Fibroblast of lung (primary cell): ENCODE measurements at places on chromosomes 6 and 20. TPM values are rescaled to one million over a fixed set of nuclear protein-coding genes. Genes with fewer than 3 reads are reported as not detected.

Gene KIFC1
- 0.51 and 5.3 TPM in 2 replicates for total RNA-seq

Gene ADGRB3
- 0.33 and 0.77 TPM in 2 replicates for total RNA-seq

Gene DOK5
- total RNA-seq = 16.9 and 19.2 TPM in 2 replicates

Gene MKKS
- 5.9 and 6.4 TPM in 2 replicates for total RNA-seq

DNA sequence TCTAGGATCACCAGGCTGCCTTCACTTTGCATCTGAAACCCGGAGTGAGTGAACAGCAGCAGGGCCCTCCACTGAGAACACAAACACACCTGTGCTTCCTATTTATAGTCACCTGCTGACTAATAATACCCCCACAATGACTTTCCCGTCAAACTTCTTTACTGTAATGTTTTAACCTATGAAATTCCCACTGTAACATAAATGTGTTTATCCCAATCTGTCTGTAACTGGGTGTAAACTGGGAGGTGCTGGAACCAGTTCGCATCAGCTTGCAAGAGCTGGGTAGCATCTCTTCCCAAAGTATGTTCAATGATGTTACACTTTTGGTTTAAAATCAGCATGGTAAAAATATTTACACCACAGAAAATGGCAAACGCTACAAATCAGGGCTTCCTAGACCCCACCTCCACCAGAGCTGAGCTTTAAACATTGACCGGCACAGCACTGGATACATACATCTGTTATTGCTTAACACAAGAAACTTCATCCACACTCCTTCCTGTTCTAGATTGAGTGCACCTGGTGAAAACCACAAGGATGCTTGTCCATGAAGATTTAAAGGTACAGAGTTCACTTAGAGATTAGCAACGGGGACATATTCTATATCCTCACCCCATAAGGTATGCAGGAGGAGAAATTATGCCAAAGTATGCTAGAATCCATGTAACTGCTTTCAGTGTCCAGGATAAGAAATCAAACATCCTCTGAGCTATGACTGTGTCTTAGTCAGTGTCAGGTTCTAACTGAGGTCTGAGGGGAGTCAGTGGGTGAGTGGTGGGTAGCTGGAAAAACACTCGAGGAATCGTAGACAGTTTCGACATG, 79.0 kb downstream of the ALDH8A1 start:
- DNase-seq = peak; percentile 51

DNA sequence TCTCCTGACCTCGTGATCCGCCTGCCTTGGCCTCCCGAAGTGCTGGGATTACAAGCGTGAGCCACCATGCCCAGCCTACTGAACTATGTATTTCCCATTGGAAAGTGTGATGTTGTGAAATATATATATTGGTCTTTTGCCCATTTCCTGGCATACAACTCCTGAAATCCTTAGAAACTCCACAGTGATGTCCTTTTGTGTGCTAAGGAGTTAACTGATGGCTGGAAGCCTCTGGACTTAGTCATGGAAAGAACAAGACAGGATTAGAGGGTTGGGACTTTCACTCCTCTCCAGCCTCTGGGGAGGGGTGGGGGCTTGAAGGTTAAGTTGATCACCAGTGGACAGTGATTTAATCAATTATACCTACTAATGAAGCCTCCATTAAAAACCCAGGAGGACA, 7.1 kb downstream of the PANK2 start:
- peak; percentile 50 for DNase-seq

DNA sequence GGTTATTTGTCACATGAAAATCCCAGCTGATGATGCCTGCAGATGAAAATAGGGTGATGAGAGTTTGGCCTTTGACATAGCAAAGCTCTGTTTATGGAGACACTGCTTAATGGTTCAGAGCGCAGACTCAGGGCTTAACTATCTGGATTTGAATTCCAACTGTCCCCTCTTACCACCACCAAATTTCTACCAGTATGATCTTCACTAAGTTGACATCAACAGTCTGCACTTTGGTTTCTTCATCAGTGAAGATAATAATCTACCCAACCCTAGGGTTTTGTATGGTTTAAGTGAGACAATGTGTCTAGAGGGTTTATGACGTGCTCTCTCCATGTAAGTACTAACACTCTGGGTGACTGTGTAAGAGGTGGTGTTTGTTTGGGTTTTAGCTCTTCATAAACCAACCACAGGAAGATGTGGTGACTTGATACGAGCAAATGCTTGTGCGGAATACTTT, 151.4 kb upstream of the TNFAIP3 start:
- DNase-seq = no peak

Gene MCM8
- 3.1 and 5.4 TPM in 2 replicates for total RNA-seq

Gene ARMC12
- 0.50 and 1.0 TPM in 2 replicates for total RNA-seq

GRCh38 chr6:135299256-135299655, 118.1 kb downstream of the MYB start:
- DNase-seq = peak; percentile 69
